ENCODE measurements at places on chromosomes 13 and 19.

DNA sequence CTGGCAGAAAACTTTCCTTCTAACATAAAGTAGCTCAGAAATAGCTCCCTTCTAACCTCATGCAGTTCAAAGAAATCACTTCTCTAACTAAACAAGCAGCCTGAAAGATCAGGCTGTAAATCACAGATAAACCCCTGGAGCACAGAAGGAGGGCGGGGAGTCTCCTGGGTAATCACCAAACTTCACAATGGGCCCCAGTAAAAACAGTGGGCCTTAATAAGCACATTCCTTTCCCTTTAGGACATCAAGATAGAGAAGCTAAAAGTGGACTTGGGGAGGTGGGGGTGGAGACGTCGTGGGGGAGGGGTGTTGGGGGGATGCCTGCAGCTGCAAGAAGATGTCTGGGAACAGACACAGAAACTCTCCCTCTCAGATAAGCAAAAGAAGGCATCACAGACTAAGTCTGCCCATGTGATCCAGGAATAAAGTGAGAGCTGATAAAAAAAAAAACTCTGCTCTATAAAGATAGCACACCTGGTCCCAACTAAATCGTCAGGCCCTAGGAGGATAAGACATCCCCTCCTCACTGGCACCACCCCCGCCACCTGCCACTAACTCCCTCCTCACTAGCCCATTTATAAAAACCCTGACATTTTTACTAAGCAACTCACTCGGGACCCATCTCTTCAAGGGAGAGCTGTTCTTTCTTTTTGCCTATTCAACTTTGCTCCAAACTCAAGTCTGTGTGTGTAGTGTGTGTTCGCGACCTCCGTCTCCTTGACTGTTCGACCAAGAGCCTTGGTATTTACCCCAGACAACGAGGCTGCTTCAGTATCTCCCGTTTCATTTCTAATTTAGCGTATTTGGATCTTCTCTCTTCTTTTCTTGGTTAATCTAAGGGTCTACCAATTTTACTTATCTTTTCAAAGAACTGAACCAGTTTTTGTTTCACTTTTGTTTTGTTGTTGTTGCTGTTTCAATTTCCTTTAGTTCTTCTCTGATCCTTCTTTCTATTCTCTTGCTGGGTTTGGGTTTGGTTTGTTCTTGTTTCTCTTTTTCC is 31.7 kb downstream of the DNAJC15 start:
- no peak for DNase-seq

GRCh38 chr19:29700498-29700897 is 14.6 kb downstream of the C19orf12 start:
- DNase-seq, result no peak

DNA sequence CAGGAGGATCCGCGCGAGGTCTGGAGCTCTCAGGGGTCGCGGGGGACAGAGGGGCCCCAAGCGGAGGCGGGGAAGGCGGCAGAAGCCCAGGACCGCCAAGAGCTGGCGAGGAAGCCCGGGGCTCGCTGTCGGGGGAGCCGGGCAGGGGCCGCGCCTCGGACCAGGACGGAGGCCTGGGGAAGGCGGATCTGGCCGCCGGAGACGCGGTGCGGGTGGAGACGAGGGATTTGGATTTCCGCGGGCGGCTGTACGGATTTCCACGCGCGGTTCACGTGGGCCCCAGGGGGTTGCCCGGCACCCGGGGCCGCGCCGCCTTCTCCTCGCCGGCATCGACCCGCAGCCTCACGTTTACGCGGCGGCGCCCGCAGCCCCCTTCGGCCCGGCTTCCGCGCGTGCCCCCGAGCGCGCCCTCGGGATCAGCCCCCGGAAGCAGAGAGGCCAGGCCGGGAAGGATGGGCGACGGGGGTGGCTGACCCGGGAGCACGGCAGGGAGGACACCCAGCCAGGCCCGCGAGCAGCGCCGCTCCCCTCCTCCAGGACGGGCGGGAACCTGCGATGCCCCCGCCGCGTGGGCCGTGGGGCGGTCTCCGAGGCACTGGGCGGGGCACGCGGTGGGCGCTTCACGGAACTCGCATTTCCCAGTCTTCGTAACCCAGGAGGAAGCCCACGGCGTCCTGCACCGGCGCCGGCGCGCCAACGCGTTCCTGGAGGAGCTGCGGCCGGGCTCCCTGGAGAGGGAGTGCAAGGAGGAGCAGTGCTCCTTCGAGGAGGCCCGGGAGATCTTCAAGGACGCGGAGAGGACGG is 4.7 kb downstream of the F7 start:
- peak; percentile 21 for DNase-seq

- DNase-seq, result no peak
These were observed 407.8 kb downstream of the ZNF536 start for GRCh38 chr19:30780032-30780431.

DNA sequence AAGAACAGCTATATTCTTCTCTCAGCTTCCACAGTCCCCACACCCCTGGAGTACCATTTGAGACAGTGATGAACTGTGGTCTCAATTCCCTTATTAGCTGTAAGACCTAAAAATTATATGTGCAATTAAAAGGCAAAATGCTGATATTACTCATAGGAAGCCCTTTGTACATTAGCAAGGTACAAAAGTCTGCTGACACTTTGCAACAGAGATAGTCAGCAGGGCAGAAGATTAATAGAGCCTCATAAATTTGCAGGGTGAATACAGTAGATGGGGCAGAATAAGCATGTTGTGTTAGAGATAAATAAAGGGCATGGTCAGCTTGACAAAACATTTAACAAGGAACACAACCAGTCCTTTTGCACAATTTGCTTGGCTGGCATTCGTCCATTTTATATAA is 210.0 kb upstream of the OBI1 start:
- DNase-seq, result no peak

DNA sequence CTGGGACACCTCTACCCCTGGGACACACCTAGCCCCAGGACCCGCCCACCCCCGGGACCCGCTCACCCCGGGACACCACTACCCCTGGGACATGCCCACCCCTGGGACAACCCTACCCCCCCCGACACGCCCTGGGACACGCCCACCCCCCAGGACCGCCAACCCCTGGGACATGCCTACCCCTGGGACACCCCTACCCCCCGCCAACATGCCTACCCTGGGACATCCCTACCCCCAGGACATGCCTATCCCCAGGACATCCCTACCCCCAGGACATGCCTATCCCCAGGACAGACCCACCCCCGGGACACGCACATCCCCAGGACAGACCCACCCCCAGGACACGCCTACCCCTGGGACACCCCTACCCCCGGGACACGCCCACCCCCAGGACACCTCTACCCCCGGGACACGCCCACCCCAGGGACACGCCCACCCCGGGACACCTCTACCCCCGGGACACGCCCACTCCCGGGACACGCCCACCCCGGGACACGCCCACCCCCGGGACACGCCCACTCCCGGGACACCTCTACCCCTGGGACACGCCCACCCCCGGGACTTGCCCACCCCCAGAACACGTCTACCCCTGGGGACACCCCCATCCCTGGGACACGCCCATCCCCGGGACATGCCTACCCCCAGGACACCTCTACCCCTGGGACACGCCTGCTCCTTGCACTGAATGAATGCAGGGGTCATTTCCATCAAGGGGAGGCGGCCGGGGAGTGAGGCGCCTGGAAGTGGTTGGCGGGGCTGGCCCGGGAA is 32.3 kb downstream of the ADPRHL1 start:
- peak; percentile 2 for DNase-seq

DNA sequence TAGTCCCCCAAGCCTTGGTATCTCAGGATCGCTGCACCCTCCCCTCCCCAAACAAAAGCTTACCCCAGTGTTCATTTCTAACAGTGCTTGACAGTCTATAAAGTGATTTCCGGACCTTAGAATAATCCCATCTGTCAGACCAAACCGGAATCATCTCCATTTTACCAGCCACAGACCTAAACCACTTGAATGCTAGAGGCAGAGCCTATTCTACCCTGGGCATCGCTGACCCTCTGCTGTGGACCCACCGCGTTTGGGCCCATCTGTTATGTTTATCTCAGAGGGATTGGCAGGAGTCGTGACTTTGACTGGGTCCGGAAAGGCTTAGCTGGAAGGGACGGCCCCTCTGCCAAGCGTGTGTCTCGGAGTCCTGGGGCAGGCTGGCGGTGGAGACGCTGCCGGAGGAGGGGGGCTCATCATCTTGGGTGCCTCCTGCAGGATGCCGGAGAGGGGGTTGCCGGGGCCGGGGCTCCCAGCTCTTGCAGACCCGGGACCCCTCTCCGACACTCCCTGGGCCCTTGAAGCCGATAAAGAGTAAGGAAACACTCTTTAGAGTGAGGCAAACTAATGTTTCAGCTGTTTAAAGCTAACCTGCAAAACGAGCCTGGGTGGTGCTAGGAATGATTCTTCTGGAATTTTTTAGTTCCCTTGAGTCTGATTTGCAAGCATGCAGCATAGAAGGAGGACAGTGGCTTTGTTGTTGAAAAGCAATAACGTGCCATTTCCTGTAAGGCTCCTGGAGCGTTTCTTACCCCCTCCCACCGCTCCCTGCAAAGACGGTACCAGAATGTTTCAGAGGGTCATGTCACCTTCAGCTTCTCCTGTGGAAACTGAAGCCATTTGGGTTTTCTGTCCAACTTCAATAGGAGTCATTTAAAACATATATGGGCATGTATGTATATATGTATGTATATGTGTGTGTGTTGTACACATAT is 1.3 kb downstream of the SLC25A42 start:
- peak; percentile 18 for DNase-seq

GRCh38 chr13:66322193-66322740 is 907.9 kb downstream of the PCDH9 start:
- DNase-seq, result no peak

GRCh38 chr13:39105110-39105509 is 66.9 kb downstream of the NHLRC3 start:
- no peak for DNase-seq

- no peak for DNase-seq
These were observed 21.0 kb upstream of the HOMER3 start for GRCh38 chr19:18961767-18962620.

DNA sequence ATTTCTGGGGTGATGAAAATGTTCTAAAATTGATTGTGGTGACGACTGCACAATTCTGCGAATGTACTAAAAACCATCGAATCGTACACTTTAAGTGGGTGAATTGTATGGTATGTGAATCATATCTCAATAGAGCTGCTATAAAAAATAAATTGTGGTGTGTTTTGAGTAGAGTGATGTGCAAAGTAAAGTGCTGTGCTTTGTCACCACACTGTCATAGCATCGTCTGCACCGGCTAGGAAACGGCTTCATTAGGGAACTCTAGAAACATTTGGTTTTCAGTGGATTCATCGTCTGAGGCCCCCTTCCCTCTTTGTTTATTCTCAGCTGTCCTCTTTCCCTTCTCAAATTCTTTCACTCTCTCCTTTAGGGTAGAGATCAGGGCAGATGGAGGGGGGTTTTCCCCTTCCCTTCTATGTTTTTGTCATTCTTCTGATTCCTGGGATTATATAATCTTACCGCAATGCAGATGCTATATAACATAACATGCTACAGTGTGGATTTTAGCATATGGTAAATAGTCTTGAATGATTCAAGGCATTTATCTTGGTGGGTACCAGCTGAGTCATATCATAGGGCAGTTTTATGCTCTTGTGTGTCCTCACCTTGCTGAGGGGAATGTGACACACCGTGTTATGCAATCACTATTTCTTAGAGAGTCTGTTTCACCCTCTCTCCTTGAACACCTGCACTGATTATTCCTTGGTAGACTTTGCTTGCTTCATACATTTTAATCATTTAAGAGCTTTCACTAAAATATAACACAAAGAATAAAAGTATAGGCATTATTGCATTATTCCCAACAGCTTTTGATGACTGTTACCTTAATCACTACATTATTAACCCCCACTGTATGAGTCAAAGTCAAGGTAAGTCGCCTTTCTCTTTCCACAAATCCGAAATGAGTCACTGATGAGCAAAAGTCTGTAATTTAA is 239.4 kb downstream of the DCLK1 start:
- no peak for DNase-seq

GRCh38 chr13:102915393-102915930 is 69.6 kb downstream of the ERCC5 start:
- no peak for DNase-seq

GRCh38 chr19:3176715-3177501 is 1.7 kb upstream of the S1PR4 start:
- DNase-seq, result peak; percentile 68

- DNase-seq, result no peak
These were observed 4.7 kb downstream of the DHRS12 start for GRCh38 chr13:51799261-51799660.

- no peak for DNase-seq
These were observed at the start of gene ZNF98 for GRCh38 chr19:22422211-22422610. ZNF98 (minus strand) TSS chr19:22422346; CDS start chr19:22422224, 122 bp downstream.

DNA sequence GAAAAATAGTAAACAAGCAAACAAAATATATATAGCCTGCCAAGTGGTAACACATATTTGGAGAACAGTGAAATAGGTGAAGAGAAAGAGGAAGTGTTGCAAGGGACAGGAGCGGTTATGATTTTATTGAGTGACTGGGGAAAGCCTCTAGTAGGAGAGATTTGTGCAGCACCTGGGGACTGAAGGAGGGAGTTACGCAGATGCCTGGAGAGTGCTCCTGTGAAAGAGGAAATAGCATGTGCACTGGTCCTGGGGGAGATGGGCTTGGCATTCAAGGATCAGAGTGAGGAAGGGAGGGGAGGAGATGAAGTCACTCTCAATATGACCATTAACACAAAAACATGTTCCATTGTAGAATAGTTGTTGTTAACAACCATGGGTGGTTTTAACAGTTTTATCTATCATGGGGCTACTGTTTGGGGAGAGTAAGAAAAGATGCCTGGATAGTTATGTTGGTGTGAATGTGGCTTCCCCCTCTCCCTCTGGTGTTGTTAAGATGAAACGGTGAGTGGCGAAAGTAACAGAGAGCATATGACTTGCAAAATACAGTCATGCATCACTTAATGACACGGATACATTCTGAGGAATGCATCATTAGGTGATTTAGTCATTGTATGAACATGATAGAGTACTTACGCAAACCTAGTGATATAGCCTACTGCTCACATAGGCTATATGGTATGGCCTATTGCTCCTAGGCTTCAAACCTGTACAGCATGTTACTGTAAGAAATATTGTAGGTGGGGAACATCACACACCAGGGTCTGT is 251.7 kb upstream of the ARGLU1 start:
- no peak for DNase-seq

- DNase-seq, result no peak
These were observed 50.8 kb downstream of the FOXO1 start for GRCh38 chr13:40615619-40616018.

- no peak for DNase-seq
These were observed 20.1 kb downstream of the NOTCH3 start for GRCh38 chr19:15180451-15181390.

DNA sequence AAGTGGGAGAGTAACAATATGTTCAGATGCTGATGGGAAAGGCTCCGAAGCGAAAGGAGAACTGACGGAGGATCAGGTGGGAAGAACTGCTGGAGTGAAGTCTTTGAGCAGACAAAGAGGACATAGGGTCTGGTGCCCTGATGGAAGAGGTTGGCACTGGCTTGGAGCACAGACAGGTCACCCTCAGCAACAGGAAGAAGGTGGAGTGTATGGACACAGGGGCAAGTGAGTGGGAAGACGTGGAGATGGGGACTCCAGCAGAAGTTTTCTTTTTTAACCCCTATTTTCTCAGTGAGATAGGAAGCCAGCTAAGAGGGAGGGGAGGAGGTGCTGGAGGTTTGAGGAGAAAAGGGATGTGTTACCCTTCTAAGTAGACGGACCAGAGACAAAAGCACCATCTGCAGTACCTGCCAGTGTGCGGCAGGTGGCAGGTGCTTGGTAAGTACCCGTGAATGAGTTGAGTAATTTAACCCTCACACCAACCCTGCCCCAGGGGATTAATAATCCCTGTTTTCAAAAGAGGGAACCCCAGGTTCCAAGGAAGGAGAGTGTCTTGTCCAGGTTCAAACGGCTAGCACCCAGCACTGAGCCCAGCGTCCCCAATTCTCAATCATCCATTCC is 11.2 kb downstream of the HAS1 start:
- no peak for DNase-seq
